Small intestine (tissue), 16 donors: ENCODE measurements at places on chromosomes 5 and 9. TPM values are rescaled to one million over a fixed set of nuclear protein-coding genes. Genes with fewer than 3 reads are reported as not detected.

DNA sequence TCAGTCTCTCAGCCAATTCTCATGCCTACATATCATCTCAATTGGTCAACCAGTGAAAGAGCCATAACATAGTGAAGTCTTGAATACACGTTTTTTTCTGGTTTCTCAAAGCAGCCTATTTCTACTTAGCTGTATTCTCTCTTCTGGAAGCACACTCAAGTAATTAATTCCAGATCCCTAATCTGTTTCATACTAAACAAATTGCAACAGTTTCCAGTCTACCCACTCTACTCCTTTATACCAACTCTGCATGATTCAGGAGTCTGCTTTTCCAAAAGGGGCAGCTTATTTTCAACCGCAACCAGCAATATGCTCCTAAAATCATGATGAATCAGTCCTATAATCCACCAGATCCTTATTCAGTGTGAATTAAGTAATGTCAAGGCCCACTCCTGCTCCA lies 211.7 kb downstream of the TLE1 start:
- DNase-seq, result no peak

DNA sequence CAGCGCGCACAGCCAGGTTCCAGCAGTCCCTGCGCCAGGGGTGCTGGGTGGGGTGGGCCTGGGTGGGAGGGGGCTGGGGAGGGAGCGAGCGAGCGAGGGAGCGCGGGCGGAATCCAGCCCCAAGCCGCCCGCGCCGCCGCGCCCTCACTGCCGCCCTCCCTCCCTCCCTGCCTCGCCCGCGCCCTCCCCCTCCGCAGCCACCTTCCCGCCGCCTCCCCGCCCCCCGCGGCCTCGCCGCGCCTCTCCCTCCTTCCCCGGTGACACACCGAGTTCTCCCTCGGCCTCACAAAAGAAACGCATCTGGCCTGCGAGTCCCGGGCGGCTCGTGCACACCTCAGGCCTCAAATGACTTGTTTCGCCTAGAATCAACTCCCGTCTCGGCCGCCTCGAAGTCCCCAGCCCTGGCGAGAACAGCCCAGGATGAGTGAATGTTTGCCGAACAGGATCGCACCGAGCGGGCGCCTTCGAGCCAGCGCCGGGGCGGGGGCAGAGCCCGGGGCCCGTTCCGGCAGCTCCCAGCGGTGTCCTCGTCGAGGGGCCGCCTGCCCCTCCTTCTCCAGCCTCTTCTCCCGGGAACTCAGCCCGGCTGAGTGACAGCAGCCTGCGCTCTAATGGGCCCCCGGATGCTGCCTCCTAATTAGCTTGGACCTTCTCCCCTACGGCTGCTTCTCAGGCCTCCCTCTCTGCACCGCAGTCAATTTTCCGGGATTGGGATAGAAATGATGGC lies 371 bp upstream of the PITX1 start:
- DNase-seq, result peak; percentile 89

DNA sequence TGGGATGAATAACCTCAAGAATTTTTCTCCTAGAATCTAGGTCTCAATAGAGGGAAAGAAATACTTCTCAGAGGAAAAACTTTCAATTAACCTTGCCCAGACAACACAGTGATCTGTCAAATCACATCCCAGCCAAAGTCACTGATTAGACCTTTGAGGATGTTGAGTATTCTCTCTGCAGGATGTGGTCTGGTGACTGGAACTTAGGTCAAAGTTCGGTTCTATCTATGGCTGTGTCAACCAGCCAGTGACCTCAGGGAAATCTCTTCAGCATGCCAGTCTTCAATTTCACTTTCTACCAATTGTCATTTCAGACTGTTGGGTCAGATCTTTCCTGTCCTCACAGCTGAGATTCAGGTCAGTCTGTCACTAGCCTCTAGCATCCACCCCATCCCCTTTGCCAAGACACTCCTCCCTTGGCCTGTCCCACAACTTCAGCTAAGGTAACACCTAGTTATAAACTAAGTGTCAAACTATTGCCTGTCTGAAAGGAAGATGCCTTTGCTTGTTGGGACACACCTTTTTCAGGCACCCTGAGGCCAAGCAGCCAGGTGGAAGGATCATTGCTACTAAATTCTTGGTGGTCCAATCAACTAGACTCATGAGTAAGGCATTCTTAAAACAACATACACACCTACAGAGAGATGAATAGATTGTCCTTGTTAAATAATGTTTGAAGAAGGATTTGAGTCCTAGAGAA lies 156.3 kb upstream of the FST start:
- DNase-seq, result no peak

ANKRD31 gene
- 0.06 TPM for polyA plus RNA-seq

GRCh38 chr5:42912184-42912798 lies 100.6 kb upstream of the SELENOP start:
- DNase-seq, result no peak

CLK4 gene
- 26.6 TPM for polyA plus RNA-seq

DNA sequence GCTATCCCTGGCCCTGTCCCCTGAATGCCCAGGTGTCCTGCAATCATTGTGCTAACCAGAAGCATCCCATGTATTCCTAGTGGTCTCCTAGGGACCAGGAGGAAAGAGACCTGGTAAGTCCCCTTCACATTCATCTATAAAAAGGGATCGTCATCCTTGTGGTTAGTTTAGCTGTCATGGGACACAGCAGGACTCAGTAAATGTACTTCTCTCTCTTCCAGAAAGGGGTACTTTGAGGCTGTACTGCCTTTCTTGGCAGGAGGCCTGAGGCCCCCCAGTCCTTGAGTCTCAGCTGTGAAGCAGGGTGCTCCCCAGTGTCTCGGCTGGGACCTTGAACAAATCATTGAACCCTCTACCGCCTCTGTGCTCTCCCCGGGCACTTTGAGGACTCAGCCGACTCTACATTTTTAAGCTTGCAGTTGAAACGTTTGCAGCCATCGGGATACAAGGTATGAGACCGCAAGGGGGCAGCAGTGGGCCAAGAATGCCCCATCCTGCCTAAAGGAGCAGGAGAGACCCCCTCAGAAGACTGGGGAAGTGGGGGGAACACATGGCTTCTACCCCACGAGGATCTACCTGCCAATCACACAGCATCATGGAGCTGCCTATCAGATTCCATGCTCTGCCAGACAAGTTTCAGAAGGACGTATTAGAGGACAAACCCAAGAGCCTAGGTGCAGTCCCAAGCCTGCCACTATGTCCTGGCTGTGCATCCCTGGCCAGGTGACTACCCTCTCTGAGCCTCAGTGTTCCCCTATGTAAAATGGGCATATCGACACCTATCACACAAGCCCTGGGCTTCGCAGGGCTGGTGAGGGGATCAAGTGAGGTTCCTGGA lies 2.4 kb upstream of the PHYKPL start:
- DNase-seq, result peak; percentile 83

- DNase-seq, result peak; percentile 11
Measured at GRCh38 chr5:32027717-32028458, 146.2 kb downstream of the GOLPH3 start.

- peak; percentile 71 for DNase-seq
Measured at GRCh38 chr5:51383131-51384121, at the start of gene ISL1. Gene ISL1 (plus strand): TSS chr5:51383448. CDS start chr5:51383672, 224 bp downstream.

DNA sequence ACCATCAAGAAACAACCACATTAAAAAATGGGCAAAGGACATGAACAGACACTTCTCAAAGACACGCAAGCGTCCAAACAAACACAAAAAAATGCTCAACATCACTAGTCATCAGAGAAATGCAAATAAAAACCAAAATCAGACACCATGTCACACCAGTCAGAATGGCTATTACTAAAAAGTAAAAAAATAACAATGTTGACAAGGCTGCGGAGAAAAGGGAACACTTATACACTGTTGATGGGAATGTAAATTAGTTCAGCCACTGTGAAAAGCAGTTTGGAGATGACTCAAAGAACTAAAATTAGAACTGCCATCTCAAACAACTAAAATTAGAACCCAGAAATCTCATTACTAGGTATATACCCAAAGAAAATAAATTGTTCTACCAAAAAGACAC lies 80.4 kb downstream of the CAAP1 start:
- no peak for DNase-seq

DNA sequence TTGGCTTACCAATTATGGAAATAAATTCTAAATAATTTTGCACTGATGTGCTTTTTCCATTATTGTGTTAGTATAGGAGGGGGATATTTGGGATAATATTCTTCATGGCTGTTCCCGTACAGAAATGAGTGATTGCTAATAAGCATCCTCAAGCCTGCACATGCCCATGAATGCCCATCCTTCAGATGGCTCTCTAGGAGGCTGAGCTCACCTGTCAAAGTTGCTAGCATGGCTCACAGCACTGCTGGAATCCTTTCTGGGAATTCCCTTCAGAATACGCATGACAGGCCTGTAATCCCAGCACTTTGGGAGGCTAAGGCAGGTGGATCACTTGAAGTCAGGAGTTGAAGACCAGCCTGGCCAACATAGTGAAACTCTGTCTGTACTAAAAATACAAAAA lies 124.1 kb downstream of the NXNL2 start:
- no peak for DNase-seq

DNA sequence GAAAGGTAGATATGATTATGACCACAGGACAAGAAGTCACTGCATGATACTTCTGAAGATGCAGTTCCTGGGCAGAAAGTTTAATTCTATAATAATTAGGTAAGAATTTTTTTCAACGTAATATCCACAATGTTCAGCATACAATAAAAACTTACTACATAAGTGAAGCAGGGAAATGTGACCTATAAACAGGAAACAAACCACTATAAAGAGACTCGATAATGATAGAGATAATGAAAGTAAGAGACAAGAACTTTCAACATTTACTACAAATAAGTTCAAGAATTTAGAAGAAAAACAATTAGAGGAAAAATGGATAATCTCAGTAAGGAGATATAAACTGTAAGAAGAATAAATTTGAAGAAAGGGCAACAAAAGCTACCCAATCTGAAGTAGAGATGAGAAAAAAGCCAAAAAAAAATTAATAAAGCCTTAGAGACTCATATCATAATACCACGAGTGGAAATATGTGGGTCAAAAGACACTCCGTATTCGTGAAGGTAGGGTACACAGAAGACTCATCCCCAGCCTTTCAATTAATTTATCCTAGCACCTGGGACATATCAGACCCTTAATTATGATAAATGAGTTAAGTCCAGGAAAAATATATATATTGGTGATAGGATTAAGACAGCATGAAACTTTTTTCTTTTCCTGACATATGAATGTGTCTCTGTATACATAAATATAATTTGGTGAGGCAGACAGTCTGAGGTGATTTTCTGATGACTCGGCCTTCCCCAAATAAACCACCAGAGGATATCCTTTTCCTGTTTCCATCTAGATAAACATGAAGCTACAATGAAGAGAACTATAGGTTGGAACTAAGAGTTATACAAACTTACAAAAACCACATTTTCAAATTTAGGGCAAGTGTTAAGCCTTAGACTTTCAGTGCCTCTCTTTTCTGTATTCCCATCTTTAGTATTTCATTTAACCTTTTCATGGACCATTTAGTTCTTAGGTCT lies 120.4 kb downstream of the RAPGEF6 start:
- peak; percentile 47 for DNase-seq

TERT gene
- polyA plus RNA-seq, result 4.2 TPM

SPINK13 gene
- not detected for polyA plus RNA-seq

DNA sequence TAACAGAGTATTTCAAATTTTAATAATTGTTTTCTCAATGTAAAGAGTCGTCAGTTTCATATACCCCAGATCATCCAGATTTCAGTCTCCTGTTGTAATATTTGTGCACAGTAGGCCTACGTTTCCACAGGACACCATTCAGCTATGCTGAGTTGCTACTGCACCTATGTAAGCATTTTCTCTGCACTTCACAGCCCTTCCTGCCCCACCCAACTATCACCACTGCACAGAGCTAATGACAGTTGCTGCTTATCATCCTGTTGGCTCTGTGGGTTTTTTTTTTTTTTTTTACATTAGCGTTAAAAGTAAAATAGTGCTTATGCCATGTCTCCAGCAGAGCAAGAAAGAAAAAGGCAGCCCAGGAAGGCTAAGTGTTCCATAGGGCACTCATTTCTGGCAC lies 5.9 kb upstream of the PRKACG start:
- DNase-seq, result peak; percentile 39

GRCh38 chr9:33993104-33993503 lies 55.6 kb downstream of the UBAP2 start:
- DNase-seq, result no peak

DNA sequence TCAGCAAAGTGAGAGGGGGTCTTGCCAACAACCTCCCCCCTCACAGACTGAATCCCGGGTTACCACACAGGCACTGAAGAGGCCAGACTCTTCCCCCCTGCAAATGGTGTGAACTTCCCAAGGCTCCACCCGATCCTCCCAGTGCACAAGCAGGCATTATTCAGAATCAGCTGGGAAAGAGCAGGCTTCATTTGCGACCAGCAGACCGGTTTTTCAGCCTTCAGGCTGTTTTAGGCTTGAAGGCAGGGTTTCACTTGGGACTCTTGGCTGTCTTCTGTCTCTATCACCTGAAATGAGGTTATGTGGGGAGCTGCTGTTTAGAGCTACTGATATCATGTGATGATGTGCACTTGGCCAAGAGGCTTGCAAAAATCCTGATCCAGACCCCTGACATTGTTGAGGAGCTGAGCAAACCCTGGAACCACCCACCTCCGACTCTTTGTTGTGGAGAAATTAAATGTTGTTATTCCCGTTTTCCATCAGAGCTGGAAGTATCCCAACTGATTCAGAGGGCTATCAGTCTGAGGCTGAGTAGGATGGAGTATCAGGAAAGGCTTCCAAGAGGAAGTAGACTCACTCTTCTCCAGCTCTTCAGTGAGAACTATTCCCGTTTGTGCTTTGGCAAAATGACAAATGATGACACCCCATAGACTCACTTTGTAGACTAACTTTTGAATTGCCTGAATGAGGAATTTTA lies 63.3 kb upstream of the ZFR start:
- no peak for DNase-seq

ZNF300 gene
- 11.3 TPM for polyA plus RNA-seq

GRCh38 chr5:143641549-143642355 lies 170.2 kb upstream of the HMHB1 start:
- DNase-seq, result no peak

FKBP15 gene
- polyA plus RNA-seq, result 6.5 TPM

TMEFF1 gene
- 0.90 TPM for polyA plus RNA-seq

DNA sequence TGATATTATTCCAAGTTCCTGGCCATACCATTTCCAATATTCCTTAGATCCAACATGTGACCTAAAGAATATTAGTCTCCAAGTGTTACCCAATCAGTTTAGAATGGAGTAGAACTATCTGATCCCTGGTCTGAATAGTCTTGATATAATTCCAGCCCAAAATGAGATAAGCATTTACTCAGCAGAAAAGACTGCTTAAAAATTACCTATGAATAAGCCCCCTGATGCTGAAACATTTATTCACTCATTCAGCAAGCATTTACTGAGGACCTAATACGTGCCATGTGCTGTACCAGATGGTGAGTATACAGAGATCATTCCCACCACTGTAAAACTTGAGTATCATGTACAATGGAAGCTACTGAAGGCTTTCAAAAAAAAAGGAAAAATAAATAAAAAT lies 157.0 kb downstream of the FAM114A2 start:
- no peak for DNase-seq

GRCh38 chr9:112819635-112820496 lies 69.3 kb downstream of the SNX30 start:
- DNase-seq, result peak; percentile 73

- no peak for DNase-seq
Measured at GRCh38 chr5:107919361-107919760, 248.6 kb upstream of the EFNA5 start.

DNA sequence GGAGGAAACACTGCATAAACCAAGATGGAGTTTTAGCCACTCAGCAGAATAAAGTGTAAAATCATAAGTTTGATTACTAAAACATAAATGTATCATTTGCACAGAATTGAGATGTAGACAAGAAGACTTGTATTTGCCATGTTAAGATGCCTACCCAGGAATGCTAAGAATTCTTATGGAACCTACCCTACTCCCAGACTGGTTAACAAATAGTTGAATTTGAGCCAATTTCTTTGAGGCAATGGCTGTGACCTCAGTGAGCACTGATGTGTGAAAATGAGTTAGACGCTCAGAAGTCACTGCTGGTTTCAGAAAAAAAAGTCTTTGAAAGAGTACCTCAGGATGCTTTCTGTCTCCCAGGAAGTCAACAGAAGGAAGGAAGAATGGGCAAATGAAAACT lies 95.6 kb downstream of the ESM1 start:
- no peak for DNase-seq
